ENCODE measurements at places on chromosomes 16 and 17.

GRCh38 chr17:47894498-47895346, 1.3 kb upstream of the SP2 start:
- no peak for DNase-seq

GRCh38 chr17:60393840-60394723, 2.1 kb upstream of the USP32 start:
- no peak for DNase-seq

GRCh38 chr16:27985981-27986380, 77.5 kb downstream of the GSG1L start:
- no peak for DNase-seq

- DNase-seq: no peak
These were observed 126.4 kb downstream of the KCNJ2 start for GRCh38 chr17:70295731-70296130.

DNA sequence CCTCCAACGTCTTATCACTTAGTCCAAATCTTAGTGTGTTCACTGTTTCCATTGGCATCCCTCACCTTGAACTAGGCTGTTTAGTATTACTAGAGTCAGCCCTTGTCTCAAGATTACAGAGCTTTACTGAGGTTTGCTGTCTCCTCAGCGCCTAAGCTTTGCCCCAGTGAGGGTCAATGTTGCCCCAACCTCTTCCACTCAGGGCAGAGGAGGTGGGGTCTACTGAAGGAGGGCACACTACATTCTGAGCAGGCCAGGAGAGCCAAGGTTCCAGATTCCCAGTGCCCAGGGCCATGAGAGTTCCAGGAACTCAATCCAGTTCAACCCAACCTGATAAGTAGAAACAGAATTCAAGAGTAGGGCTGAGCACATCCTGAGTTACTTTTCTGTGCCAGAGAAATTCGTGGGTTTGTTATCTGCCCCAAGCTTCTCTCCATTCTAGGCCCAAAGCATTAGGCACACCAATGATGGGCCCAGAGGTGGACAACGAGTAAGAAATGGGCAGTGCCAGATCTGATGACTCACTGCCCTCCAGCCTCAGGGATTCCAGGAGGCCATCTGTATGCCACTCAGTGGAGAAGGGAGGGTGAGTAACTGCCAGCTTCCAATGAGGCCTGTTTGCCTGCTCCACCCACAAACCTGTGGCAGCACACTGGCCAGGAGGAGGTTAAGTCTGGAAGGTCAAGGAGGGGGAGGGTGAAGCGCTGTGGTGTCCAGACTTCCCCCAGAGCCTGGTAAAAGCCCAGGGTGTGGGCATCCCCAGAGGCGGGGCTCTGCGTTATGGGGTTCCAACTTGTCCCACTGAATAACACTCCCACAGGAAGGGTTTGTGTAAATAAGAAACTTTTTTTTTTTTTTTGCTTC, 8.2 kb downstream of the TUBG2 start:
- peak; percentile 88 for DNase-seq

DNA sequence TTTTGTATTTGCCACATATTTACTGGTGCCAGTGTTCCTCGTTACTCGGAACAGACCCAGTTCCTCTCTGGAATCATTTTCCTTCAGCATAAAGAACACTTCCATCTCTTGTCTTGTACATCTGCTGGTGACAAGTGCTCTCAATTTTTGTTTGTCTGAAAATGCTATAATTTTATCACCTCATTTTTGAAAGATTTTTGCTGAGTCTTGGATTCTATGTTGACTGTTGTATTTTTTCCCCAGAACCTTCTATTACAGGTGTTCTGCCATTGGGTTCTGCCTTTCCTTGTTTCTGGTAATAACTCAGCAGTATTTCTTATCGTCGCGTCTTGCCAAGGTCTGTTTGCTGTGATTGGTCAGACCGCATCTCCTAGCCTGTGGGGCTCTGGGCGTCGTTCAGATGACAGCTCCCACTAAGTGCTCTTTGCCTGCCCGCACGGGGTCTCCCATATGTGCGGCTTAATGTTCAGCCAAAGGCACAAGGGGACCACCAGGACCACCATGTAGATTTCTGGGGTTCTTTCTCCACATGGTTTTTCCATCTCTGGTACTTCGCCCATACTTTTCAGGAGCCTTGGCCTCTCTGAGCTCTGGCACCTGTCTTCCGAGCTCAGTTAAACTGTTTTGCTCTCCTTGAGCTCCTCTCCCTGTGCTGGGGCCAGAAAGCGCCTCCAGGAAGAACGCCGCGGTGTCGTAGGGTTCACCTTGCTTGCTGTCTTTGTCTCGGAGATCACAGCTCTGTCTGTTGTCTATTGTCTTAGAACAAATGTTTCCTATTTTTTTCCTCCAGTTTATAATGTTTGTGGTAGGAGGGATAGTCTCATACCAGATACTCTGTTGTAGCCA, 80.0 kb downstream of the METRNL start:
- no peak for DNase-seq

DNA sequence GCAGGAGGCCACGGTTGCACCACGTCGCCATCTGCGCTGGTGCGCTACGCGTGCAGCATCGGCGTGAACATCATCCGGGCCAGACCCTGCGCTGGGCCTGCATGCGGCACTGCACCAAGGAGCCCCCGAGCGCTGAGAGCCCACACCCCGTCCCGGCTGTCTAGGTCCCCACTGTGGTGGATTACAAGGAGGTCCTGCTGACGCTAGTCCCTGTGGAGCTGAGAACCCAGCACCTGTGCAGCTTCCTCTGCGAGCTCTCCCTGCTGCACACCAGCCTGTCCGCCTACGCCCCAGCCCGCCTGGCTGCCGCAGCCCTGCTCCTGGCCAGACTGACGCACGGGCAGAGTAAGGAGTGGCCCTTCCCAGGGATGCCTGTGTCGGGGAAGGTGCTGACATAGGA, 10.8 kb upstream of the TEDC2 start:
- no peak for DNase-seq

GRCh38 chr17:78166416-78166815, 2.0 kb upstream of the SYNGR2 start:
- DNase-seq: no peak

DNA sequence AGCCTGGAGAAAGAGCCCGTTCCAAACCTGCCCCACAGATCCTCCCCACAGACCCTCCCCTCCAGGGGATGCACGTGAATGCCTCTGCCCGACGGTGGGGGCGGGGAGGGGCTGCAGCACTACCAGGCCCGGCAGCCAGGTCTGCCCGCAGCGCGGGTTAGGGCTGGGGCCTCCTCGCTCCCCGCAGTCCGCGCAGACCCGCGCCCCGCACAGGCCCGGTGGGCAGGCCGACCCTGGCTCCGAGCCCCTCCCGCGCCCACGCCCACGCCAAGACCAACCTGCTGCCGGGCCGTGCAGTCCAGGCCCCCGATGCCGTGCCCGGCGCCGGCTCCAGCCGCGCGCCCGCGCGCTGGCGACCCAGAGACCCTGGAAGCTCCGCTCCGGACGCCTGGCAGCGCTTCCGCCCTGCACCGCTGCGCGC, at the start of gene RPUSD1:
TSS of gene RPUSD1 (minus strand) at position 404 of the 421 bp plus-strand sequence. CDS start 644 bp downstream, outside the sequence.
- no peak for DNase-seq

- DNase-seq: no peak
These were observed 176.0 kb upstream of the RPL38 start for GRCh38 chr17:74027444-74027843.

DNA sequence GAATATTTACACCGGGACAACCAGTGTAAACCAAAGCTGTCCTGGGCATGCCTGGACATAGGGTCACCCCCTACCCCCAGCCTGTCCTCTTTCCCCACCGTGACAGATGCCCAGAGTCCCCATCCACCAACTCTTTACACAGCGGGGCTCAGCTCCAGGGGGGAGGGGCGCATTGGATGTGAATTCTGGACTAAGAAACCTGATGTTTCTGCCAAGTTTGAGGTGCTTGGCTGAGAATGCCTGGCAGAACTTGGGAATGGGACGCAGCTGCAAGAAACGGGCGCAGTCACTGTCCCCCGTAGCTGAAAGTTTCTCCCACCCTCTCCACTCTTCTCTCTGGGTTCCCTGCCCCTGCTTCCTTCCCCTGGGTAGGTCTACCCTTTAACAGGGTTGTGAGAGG, 68.0 kb upstream of the CDC42EP4 start:
- DNase-seq: no peak

- no peak for DNase-seq
These were observed 68.6 kb upstream of the GNG13 start for GRCh38 chr16:868846-869822.

GRCh38 chr17:8868529-8868951, 1.1 kb upstream of the PIK3R6 start:
- no peak for DNase-seq

Measured in kidney glomerular epithelial cell (primary cell).